ENCODE measurements at places on chromosomes 6 and 20. TPM values are rescaled to one million over a fixed set of nuclear protein-coding genes. Genes with fewer than 3 reads are reported as not detected.

The SLC4A11 gene
- 0.29 TPM for total RNA-seq

The FAM83B gene
- total RNA-seq: not detected

DNA sequence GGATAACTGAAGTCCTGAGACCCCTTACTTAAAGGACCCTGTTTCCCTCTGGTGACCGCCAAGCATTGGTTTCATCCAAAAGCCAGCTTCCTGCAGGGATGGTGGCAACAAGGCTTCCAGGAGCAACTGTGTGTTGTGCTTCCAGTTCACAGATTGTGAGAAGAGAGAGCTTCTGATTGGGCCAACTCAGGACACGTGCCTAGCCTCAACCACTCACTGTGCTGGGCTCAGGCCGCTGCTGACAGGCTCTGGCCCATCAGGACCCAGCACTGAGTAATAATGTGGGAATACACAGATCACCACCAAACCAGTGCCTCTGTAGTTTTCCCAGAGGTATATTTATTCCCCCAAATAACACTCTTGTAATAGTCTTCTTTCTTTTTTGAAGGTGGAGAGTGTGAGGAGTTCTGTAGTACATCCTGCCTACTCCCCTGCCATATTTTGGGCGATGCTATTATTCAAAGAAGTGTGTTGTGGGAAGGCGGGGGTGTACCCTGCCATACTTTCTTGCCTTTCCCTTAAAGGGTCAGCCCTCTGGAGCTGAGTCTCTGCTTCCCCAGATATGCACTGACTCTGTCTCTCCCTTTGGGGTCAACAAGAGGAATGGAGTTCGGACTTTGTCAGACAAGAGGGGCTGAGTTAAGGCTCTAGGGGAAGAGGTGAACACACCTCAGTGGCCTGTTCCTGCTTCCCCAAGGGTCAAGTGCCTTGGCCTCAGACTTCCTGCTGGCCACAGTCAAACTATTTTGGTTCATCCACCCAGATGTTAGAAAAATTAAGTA, 23.2 kb downstream of the PPP1R16B start:
- H3K27ac ChIP-seq: no peak overlapping the region
- no peak for DNase-seq
- H3K4me1 ChIP-seq: no peaks in the 10 kb centered on the region
- H3K27me3 ChIP-seq: no peaks in the 10 kb centered on the region

GRCh38 chr20:25246182-25246999, 1.5 kb upstream of the PYGB start:
- DNase-seq: no peak
- H3K27me3 ChIP-seq: no peaks in the 10 kb centered on the region
- no peak overlapping the region for H3K4me3 ChIP-seq
- no peaks in the 10 kb centered on the region for H3K4me1 ChIP-seq

The SIRPB2 gene
- 27.3 TPM for total RNA-seq

GRCh38 chr6:150752409-150752808, 113.1 kb upstream of the MTHFD1L start:
- no peak overlapping the region for H3K4me3 ChIP-seq
- no peaks in the 10 kb centered on the region for H3K4me1 ChIP-seq
- H3K36me3 ChIP-seq: no peaks in the 10 kb centered on the region

DNA sequence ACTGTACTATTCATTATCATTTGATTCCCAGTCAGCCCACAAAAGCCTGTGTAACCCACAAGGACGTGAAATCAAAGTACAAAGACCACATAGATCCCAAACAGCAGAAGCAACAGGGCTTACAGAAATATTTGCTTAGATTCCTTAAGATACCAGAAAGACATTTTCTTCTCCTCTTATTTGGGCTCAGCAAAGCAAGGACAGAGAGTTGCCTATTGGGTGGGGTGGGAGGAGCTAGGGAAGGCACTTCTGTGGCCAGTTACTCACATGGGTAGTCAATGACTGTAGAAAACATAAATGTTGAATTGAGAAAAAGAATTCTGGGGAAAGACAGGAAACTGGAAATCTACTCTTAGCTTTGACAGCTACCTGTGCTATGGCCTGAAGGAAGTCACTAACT, 19.8 kb downstream of the PDE7B start:
- no peak overlapping the region for H3K4me3 ChIP-seq
- no peak overlapping the region for H3K27ac ChIP-seq
- no peaks in the 10 kb centered on the region for H3K4me1 ChIP-seq
- H3K27me3 ChIP-seq: no peaks in the 10 kb centered on the region
- no peak for DNase-seq
- no peaks in the 10 kb centered on the region for H3K36me3 ChIP-seq

The REM1 gene
- total RNA-seq: 13.9 TPM

GRCh38 chr6:30843611-30843998, 40.7 kb upstream of the DDR1 start:
- no peaks in the 10 kb centered on the region for H3K36me3 ChIP-seq
- no peak for DNase-seq
- no peak overlapping the region for H3K4me3 ChIP-seq
- no peak overlapping the region for H3K27ac ChIP-seq

DNA sequence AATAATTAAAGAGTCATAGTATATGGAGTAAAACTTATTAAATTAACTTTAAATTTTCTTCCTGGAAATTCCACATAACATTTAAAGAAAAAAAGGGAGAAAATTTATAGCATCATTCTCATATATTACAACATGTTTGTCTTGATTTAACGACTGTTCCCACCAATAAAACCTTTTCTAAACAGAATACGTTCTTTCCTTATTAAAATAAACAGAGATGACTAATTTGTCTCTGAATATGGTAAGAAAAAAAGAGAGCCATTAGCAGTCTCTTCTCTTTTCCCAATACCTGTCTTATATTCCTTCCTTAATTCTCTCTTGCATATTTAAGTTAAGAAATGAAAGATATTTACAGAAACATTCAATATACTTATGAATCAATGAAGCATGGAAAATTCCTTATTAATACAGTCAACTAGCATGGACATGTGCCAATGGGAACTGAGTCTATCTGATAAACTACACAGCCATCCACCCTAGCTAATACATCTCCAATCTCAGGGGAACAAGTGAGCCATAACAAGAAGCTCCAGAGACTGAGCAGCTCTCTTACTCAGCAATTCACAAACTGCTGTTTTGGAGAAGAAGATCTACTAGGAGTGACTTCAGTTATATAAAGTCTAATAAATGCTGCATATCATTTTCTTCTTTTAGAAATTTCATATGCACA, 347.1 kb upstream of the MANEA start:
- H3K4me1 ChIP-seq: no peaks in the 10 kb centered on the region
- H3K36me3 ChIP-seq: no peaks in the 10 kb centered on the region
- H3K4me3 ChIP-seq: no peak overlapping the region
- H3K27ac ChIP-seq: no peak overlapping the region
- no peaks in the 10 kb centered on the region for H3K27me3 ChIP-seq
- DNase-seq: no peak
